Activated T-cell treated with anti-CD3 and anti-CD28 coated beads for 48 hours (primary cell): ENCODE measurements at places on chromosomes 3 and 15.

GRCh38 chr15:25620466-25620865 lies 181.6 kb upstream of the UBE3A start:
- DNase-seq: no peak

DNA sequence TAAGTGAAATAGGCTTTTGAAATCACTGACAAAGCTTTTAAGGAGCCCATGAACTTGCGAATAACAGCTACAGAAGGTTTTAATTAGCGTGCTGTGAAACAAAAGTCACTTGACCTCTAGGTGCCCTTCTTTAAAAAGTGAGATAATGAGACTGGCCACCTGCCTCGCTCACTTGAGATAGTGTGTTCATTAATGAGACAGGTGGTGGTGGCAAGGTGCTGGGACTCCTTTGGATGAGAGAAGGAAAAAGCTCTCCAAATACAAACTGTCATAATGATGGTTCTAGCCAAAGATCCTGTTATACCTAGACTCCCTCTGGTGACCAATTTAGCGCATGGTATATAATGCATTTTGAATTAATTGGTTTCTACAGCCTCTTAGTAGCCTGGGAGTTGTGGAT lies 22.7 kb upstream of the IREB2 start:
- DNase-seq: no peak

DNA sequence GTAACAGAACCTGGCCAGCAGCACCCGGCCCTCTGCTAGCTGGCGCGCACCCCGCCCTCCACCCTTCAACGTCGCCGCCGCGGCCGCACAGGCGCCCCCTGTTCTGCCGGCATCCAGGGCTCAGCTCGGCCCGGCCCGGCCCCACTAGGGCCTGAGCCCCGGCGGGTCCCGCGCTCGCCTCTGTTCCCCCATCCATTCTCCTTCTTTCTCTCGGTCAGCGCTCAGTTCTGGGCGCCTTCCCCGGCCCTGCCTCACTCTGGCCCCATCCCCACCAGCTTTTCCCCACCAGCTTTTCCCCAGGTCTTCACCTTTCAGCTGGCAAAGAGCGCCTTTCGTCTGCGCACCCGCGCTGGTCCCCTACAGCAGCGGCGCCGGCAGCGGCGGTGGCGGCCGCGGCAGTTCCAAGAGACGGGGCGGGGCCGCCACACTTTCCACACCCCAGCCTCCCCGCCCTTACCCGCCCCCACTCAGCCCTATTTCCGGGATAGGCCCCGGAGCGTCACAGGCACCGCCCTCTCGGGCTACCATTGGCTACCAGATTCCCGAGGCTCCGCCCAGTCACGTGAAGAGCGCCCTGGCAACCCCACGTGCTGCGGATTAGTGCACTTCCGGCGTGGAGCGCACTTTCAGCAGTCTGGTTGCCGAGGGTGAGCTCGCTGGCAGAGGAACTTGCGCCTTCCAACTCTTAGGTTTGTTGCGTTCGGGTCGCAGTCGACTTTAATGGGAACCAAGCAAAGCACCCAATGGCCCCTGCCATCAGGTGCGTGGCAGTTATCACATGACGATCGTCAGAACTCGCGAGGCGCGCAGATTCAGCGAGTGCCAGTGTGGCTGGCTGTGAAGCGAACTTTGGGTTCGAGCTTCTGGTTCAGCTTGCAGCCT lies at the start of gene EIF5A2:
Gene EIF5A2 (minus strand): TSS at position 403 of the 882 bp plus-strand sequence. CDS start 831 bp downstream, outside the sequence.
- peak; percentile 95 for DNase-seq

- no peak for DNase-seq
Observed at GRCh38 chr15:51348688-51349087, 7.2 kb downstream of the GLDN start.

DNA sequence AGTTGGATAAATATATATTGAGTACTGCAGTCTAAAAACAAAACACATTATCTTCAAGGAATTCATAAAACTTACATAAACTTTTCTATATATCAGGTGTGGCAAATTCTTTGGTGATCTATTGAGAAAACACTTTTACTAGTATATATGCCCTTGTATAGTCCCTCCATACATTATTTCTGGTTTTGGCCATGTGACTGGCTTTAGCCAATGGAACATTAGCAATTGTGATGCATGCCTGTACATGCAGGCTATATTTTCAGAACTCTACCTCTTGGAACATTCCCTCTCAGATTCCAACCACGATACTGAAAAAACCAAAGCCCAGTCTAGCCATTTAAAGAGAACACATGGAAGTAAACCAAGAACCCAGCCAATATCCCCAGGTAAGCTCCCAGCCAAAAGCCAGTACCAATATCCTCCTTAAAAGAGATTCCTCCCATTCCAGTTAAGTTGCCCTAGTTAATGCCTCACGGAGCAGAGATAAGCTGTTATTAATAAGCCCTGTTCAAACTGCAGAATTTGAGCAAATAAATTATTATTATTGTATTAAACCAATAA lies 152.8 kb downstream of the NEK10 start:
- no peak for DNase-seq

DNA sequence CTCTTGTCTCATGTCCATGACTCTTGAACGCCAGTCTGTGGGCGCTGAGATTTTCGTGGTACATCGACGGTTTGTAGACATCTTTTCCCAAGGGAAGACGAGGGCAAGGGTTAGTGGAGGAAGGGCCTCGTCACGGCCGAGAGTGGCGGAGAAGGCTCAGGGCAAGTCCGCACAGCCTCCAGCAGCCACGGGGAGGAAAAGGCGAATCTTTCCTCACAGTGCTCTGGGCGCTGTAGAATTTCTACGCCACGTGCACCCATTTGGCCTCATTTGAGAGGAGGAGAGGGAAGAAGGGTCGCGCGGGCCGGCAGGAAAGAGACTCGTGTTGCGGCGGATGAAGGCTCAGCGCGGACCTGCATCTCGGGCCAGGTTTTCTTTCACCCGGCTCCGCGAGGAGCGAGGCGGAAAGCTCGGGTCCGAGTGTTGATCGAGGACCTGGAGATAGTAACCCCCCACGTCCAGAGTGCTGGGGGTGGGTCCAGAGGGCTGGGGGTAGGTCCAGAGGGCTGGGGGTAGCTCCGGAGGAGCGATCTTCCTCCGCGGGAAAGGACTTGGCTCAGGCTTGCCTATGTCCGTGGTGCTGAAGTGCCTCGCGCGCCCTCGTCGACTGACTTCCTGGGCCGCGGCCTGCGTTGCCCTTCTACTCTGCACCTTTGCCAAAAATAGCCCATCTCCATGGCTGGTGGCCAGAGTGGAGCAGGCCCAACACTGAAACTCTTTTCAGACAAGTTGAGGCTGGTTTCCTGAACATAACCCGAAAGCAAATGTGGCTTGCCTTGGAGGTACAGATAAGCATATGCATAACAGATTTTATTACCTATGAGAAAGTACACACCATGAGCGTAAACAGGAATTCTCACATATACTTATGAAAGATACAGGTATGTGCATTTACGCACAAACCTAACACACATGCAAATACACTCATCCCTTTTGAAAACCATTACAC lies 1.1 kb downstream of the SLC35G2 start:
- peak; percentile 23 for DNase-seq

- DNase-seq: no peak
Observed at GRCh38 chr3:170992854-170993253, 33.7 kb downstream of the SLC2A2 start.

DNA sequence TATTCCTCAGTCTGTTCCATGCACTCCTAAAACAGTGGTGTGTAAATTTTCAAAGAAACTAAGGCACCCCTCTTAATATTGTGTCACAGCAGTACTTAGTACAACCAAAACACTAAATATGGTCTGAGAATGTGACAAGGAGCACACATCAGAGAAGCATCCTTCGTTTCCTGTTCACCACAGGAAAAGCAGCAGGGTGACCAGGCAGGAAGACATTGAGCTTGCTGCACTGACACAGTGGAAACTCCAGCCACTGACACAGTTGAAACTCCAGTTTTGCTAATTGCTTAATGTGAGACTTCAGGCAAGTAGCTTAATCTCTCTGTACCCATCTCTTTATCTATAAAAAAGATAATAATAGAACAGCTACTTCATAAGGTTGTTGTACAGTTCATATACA lies 353.0 kb upstream of the RORA start:
- no peak for DNase-seq
